ENCODE measurements at places on chromosomes 12 and 14.

- DNase-seq: no peak
Measured at GRCh38 chr12:12892681-12893141, 1.3 kb downstream of the GPRC5A start.

DNA sequence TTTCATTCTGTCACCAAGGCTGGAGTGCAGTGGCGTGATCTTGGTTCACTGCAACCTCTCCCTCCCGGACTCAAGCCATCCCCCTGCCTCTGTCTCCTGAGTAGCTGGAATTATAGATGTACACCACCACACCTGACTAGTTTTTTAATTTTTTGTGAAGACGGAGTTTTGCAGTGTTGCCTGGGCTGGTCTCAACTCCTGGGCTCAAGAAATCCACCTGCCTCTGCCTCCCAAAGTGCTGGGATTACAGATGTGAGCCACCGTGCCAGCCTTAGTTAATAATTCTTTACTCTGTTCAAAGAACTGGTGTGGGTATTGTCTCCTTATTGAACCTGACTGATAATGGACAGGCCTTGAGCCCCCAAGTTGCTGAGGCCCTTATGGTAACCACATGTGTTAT lies 10.4 kb upstream of the KRT7 start:
- no peak for DNase-seq

GRCh38 chr14:46344327-46344937 lies 307.1 kb downstream of the RPL10L start:
- DNase-seq: no peak

DNA sequence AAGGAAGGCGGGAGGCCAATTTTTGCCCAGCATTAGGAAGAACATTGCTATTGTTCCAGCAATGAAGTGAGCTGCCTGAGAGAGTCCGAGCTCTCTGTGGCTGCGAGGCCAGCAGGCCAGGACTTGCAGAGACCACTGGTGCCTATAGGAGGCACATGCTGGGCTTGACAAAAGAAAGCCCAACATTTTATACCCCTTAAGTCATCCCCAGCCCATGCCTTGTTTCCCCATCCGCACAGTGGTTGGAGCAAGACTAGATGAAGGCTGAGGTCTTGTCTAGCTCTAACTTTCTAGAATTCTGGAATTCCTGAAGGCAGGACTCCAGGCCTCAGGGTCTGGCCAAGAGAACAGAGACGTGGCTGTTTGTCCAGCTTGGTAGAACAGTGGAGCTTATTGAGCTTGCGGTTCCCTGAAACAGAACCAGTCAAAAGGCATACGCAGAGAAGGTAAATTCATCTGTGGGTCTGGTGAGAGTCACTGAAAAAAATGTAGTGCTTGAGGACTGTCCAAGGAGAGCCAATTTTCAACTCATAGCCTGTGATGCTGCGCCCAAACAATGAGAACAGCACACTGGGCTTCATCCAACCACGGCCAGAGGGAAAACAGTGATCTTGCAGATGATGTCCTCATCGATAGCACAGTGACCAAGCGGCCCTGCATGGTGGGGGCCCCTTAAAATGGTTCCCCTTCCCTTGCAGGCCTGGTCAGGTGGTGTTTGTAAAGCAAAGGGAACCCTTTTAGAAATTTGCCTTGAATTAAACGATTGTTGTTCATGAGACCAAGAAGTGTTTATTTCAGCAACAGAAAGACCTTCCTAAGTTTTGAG lies 27.1 kb upstream of the COL2A1 start:
- no peak for DNase-seq

- DNase-seq: no peak
Measured at GRCh38 chr12:46246021-46246700, 22.7 kb downstream of the SLC38A1 start.

GRCh38 chr14:91009501-91010152 lies 50.8 kb downstream of the RPS6KA5 start:
- DNase-seq: no peak

DNA sequence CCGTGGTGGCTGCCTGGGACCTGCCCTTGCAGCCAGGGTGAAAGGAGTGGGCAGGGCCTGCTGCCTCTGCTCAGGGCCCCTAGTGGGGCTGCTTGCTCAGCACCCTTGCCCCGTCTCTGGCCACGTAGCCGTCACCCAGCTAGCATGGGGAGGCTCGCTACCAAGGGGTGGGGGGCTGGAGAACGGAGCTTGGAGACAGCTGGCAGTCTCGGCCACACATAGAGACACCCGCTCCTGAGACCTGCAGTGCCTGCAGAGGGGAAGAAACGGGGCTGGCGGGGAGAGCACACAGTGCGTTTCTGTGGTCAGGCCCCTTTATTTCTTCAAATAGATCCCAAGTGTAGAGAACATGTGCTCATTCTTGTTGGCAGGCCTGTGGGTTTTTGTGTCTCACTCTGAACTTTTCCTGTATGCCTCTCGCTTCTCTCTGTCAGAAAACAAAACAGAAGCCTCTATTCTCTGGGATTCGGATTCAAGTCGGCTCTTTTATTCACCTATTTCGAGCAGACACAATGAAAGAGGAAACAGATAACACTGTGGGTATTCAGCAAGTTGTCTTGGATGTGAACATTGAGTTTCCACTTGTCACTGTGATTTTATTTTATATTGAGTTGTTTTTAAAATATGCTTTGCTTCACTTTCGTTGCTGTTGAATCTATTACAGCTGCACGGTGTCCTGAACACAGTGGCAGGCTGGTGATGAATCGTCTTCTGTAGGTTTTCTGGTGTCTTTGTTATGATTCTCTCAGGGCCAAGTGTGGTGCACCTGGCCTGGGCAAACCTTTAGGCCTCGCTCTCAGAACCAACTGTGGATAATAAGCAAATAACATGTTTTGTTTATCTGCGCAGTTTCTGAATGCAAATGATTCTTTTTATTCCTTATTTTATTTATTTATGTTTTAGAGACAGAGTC lies 26.5 kb downstream of the PACS2 start:
- DNase-seq: no peak

DNA sequence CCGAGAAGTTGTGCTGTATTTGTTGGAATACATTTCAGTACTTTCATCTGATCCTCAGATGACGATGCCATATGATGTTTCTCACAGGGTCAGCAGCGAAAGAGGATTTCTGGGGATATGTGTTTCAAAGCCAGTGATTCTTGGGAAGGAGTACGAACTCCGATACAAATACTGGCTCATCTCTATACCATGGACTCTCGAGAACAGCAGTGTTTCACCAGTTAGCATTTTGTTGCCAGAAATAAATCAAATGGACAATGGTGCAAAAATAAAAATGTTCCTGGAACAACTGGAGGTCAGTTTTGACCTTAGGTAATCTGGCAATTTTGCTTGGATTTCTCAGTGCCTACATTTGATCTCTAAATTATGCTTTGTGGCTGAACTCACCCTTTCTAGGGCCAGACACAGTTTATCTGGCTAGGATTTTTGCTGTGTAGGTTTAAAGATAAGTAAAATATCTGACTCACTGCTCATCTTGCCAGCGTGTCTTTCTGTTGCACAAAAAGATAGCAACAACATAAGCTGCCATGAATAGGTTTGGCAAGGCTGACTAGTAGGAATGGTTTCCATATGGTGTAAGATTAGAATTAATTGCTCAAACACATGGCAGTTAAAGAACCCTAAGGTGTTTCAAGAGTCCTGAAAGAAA lies 11.0 kb upstream of the MGP start:
- DNase-seq: no peak

DNA sequence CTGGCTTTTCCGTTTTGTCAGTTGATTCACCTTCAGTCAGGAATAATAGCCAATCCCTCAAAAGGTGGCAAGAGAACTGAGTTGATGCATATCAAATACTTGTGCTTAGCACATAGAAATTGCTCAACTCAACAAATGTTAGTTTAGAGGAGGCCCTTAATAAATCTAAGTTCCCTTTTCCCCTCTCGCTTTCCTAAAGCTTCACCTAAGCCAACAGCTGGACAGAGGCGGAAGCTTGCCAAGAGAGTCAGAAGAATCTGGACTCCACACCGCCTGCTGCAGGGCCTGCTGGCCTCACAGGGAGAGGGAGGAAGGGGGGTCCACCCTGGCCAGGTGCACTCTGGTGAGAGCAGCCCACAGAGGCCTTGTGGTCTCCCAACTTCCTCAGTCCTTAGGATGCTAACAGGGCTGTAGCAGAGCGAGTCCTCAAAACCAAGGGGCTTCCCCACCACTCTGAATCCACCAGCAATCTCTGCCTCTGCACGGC lies 213.1 kb downstream of the CHST11 start:
- DNase-seq: no peak

GRCh38 chr12:52423661-52424500 lies 10.3 kb downstream of the KRT75 start:
- no peak for DNase-seq

- DNase-seq: no peak
Measured at GRCh38 chr12:53185582-53186153, 4.9 kb upstream of the CSAD start.

DNA sequence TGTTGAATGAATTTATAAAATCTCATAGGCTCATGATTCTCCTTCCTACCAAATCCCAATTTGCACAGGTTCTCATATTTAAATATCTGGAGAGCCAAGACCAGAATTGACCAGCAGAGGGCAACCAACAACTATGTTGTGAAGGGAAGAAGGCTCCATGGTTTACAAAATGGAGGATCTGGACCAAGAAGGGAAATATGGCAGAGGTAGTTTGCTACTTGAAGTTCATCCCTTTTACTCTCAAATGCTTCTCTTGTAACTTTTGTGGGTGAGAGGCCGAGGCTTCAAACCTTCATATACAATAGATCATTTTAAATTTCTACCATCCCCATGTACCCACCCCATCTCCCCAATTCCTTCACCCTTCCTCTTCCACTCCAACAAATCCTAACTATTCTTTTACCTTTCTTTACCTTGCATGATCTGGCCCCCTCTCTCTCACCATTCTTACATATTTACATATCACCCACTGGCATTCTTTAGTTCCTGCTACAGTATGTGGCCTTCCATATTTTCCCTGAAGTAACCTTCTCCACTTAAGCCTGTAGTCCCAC lies 3.8 kb upstream of the SMARCC2 start:
- no peak for DNase-seq

GRCh38 chr14:91606851-91607250 lies 96.7 kb upstream of the PPP4R3A start:
- DNase-seq: no peak

- no peak for DNase-seq
Measured at GRCh38 chr12:57543581-57543980, 3.4 kb downstream of the DCTN2 start.

DNA sequence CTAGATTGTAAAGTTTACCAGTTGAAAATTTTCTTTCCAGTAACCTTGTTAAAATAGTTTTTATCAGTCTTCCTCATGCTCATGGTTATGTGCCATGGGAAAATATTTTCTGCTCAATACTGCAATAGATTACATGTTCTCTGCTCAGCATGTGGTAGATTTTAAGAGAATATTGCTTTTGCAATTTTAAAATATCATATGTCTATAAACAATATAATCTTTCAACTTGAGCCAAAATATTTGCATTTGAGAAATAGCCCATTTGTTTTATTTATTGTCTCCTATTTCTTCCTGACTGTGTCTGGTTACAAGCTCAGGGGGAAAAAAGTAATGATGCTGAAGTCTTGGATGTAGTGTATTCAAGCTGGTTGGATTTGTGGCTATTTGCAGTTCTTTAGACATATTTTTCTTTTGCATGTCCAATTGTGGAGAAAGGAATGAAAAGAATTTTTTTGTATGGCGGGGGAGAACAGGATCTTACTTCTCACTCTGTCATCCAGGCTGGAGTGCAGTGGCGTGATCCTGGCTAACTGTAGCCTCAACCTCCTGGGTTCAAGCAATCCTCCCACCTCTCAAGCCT lies 342.6 kb upstream of the NAV3 start:
- DNase-seq: no peak

GRCh38 chr12:93042684-93043083 lies 113.6 kb upstream of the EEA1 start:
- DNase-seq: no peak

DNA sequence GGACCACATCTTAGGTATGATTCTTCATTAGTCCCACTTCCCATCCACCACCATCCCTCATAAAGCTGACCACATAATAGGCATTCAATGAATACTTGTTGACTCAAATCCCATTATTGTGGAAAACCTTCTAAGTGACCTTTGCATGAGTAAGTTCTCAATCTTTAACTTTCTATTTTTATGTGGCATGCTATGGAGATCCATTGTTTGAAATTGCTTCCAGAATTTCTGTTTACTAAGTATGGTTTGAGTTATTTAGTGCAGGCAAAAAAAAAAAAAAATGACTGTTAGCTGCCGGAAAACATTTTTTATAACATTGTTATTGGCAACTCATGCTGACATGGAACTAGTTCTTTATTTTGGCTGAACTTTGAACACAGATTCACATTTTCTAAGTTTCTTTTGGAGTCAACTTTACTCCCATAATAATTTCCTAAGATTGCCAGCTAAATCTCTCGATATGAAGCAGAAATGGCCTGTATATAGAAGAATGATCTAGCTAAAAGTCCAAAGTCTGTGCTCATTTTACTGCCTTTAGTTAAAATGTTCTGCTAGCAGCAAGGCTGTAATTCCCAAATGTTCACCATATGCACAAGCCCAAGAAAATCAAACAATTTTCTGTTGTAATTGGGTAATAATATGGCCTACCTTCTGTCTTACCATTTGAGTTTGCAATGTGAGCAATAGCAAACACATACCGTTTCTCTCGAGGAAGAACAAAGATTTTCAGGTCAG lies 77.9 kb downstream of the PTGER2 start:
- DNase-seq: no peak

DNA sequence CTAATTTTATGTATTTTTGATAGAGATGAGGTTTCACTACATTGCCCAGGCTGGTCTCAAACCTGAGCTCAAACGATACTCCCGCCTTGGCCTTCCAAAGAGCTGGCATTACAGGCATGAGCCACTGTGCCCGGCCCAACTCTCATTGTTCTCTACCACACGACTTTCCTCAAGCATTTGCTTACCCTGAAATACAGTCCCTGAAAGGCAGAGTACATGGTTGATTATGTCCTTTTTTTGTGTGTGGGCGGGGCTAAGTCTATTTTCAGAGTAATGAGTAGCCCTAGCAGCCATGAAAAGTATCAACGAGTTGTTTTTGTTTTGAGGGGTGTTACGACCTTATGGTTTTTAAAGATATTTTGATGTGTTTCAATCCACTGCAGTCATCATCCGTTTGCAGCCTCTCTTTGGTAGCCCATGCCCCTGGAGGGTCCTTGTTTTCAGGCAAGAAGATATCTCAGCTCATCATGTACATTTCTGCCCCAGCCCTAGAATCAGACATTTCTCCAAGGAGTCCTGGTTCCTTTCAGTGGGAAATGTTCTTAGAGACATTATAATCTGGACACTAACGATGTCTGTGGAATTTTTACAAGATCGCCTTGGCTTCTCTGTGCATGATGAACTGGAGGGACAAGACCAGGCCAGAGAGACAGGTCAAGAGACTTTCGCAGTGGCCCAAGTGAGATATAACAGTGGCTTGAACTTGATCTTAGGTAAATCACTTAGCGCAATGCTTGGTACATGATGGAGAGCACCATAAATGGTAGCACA lies 8.7 kb downstream of the ACACB start:
- DNase-seq: no peak

DNA sequence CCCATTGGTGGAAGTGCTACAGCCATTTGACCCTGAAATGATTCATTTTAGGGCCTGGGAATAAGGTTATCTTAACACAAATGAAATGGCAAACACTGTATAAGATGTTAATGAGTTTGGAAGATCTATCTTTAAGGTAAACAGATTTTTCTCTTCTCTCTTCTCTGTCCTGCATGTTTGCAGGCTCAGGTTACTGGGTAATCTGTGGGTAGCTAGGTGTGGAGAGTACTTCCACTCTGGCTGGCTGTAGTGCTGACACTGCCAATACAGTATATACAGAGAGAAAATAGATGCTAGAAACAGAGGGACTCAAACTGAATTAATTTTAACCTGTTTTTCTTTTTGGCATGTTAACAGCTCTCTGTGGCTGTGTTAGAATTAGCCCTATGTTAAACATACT lies 84.6 kb downstream of the SLC38A6 start:
- no peak for DNase-seq

GRCh38 chr12:122894193-122895121 lies 1.5 kb downstream of the VPS37B start:
- no peak for DNase-seq
